CD8-positive, alpha-beta memory T cell (primary cell): ENCODE measurements at places on chromosomes 3 and 15. TPM values are rescaled to one million over a fixed set of nuclear protein-coding genes. Genes with fewer than 3 reads are reported as not detected.

The BOC gene
- not detected for total RNA-seq

GRCh38 chr15:36814708-36815107 is 235.3 kb downstream of the CDIN1 start:
- H3K27me3 ChIP-seq = no peaks in the 10 kb centered on the region
- no peak overlapping the region for H3K27ac ChIP-seq
- no peak overlapping the region for H3K4me3 ChIP-seq
- H3K36me3 ChIP-seq = no peaks in the 10 kb centered on the region
- no peak for DNase-seq
- H3K4me1 ChIP-seq = no peaks in the 10 kb centered on the region

- no peak overlapping the region for H3K27ac ChIP-seq
- H3K36me3 ChIP-seq = no peaks in the 10 kb centered on the region
- DNase-seq = no peak
These were observed 117.4 kb downstream of the STAG1 start for GRCh38 chr3:136634821-136635220.

GRCh38 chr15:25703726-25704125 is 159.4 kb downstream of the ATP10A start:
- H3K4me1 ChIP-seq = no peaks in the 10 kb centered on the region
- no peaks in the 10 kb centered on the region for H3K27me3 ChIP-seq
- no peak for DNase-seq
- no peak overlapping the region for H3K4me3 ChIP-seq
- H3K36me3 ChIP-seq = no peaks in the 10 kb centered on the region

The SMCO1 gene
- total RNA-seq = not detected

The HCN4 gene
- total RNA-seq = 0.02 TPM

DNA sequence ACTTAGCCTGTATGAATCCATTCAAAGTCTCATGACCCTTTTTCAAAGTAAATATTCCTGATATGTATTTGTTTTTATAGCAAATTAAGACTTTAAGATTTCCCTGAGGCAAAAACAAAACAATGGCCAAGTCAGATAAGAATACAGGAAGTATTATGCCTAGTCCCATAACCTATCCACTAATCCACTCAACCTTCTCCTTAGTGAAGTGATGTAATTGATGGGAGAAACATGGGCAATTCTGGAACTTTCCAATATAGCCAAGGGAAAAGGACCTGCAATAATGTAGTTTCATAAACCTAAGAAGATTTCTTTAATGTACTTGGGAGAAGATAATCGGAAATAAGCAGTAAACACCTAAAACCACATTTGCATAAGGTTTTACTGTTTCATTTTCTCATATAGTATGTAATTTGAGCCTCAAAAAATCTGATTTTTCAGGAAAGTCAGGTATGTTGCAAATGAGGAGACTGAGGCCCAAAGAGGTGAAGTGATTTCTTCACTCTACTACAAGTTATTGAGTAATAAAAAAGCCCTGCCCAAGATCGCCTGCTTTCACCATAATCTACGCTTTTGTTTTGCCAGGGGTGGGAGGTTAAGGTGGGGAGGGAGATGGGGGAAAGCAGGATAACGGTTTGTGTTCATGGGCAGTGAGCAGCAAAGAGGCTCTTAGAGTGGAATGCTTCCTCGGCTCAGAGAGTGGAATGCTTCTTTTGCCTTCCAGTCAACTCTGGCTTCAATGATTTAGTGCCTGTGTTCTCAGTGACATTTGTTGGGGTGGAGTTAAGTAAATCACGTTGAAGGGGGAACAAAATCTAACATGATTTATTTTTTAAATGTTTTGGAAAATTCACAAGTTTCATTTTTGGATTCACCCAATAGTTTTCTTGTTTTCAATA is 95.0 kb upstream of the FNDC3B start:
- H3K27ac ChIP-seq = no peak overlapping the region
- no peak overlapping the region for H3K4me3 ChIP-seq
- no peak for DNase-seq
- no peaks in the 10 kb centered on the region for H3K27me3 ChIP-seq

GRCh38 chr3:194348354-194348753 is 2.8 kb downstream of the CPN2 start:
- H3K36me3 ChIP-seq = no peaks in the 10 kb centered on the region
- H3K4me3 ChIP-seq = no peak overlapping the region
- H3K4me1 ChIP-seq = no peaks in the 10 kb centered on the region
- H3K27ac ChIP-seq = no peak overlapping the region
- no peaks in the 10 kb centered on the region for H3K27me3 ChIP-seq
- no peak for DNase-seq

The ACOX2 gene
- total RNA-seq = not detected

The UROC1 gene
- not detected for total RNA-seq

GRCh38 chr3:51311055-51311454 is 74.0 kb upstream of the MANF start:
- no peaks in the 10 kb centered on the region for H3K27me3 ChIP-seq
- no peaks in the 10 kb centered on the region for H3K4me1 ChIP-seq
- no peak overlapping the region for H3K4me3 ChIP-seq

The NAALADL2 gene
- not detected for total RNA-seq

The ADAMTS7 gene
- total RNA-seq = 0.07 TPM

DNA sequence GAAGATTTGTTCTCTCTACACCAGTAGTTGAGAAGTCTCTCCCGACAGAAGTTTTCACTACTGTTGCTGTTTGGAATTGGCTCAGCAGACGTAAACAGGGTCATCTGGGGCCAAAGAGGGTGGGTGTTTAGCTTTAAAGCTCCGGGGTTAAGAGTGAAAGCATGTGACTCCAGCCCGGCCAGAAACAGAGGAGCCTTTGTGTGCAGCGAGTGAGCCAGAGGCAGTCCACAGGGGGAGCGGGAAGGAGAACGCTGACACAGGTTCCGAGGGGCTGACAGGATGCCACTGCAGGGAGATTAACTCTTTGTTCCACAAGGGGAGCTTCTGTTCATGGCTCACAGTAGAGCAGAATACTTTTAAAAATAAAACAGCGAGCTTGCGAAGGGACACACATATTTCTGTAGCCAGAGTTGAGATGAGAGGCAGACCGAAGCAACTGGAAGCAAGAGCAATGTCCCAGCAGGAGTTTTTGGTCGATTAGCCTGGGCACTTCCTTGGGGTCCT is 26.9 kb downstream of the BMF start:
- H3K27me3 ChIP-seq = no peaks in the 10 kb centered on the region
- H3K4me3 ChIP-seq = peak overlapping the region; percentile 9
- no peak for DNase-seq
- H3K36me3 ChIP-seq = no peaks in the 10 kb centered on the region
- H3K27ac ChIP-seq = peak overlapping the region; percentile 51

The PFN2 gene
- total RNA-seq = 2.7 TPM

The WNT5A gene
- not detected for total RNA-seq

DNA sequence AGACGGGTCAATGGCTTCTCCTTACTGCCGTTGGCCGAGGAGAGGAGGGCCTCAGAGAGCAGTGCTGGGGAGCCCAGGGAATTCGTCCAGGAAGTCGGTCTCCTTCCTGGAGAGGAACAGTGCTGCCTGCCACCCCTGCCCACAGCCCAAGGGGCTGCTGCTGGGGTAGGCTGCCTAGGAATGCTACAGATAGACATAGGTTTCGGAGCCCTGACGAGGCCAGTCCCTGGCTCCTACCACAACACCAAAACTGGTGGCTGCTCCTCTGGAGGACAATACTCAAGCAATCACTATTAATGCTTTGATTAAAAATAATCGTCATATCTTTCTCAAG is 30.5 kb downstream of the ANP32A start:
- peaks cover 30% of the 10 kb centered on the region for H3K36me3 ChIP-seq
- DNase-seq = no peak
- H3K4me1 ChIP-seq = peaks cover 63% of the 10 kb centered on the region
- no peak overlapping the region for H3K4me3 ChIP-seq

The BSN gene
- 0.33 TPM for total RNA-seq

The TMC3 gene
- not detected for total RNA-seq

DNA sequence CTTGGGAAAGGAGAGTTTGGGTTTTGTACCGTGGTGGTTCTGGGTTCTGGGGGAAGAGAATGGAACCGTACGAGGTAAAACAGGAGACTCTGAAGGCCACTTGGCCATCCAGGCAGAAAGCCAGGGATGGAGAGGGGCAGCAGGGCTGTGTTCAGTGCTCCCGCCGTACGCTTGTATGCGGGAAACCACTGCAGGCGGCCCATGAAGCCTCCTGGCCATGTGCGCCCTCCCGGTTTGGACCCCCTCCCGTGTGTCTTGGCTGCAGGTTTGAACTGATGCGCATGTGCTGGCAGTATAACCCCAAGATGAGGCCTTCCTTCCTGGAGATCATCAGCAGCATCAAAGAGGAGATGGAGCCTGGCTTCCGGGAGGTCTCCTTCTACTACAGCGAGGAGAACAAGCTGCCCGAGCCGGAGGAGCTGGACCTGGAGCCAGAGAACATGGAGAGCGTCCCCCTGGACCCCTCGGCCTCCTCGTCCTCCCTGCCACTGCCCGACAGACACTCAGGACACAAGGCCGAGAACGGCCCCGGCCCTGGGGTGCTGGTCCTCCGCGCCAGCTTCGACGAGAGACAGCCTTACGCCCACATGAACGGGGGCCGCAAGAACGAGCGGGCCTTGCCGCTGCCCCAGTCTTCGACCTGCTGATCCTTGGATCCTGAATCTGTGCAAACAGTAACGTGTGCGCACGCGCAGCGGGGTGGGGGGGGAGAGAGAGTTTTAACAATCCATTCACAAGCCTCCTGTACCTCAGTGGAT is 50.6 kb downstream of the PGPEP1L start:
- no peak for DNase-seq
- H3K27ac ChIP-seq = no peak overlapping the region
- H3K4me1 ChIP-seq = no peaks in the 10 kb centered on the region

The MED12L gene
- 1.7 TPM for total RNA-seq

GRCh38 chr3:60536420-60536819 is 714.8 kb downstream of the FHIT start:
- H3K4me3 ChIP-seq = no peak overlapping the region
- H3K36me3 ChIP-seq = no peaks in the 10 kb centered on the region
- no peak overlapping the region for H3K27ac ChIP-seq
- H3K4me1 ChIP-seq = no peaks in the 10 kb centered on the region
- no peaks in the 10 kb centered on the region for H3K27me3 ChIP-seq
- no peak for DNase-seq

DNA sequence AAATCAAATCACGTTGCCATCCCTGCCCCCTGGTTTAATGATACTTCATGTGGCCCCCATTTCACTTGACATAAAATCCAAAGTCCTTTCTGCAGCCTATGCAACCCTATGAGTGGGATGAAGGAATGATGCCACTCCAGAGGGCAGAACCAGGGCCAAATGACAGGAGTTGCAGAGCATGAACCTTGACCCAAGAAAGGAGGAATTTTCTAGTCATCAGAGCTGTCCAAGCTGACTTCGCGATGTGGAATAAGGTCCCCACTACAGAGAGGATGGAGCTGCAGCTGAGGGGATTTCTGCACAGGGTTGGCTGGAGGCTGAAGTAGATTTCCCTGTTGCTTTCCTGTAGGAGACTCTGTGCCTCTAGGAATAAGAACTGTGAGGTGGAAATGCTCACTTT is 15.8 kb upstream of the EPHB3 start:
- H3K36me3 ChIP-seq = no peaks in the 10 kb centered on the region
- DNase-seq = no peak
- peaks cover 9% of the 10 kb centered on the region for H3K4me1 ChIP-seq

- peaks cover 29% of the 10 kb centered on the region for H3K4me1 ChIP-seq
- H3K27me3 ChIP-seq = no peaks in the 10 kb centered on the region
- no peak for DNase-seq
- H3K36me3 ChIP-seq = no peaks in the 10 kb centered on the region
- peak overlapping the region; percentile 52 for H3K27ac ChIP-seq
These were observed 10.9 kb upstream of the CHAC1 start for GRCh38 chr15:40942337-40942854.

The FANCD2OS gene
- not detected for total RNA-seq
